ENCODE measurements at places on chromosomes 11 and 22.

- DNase-seq: no peak
These were observed 203.1 kb upstream of the CADM1 start for GRCh38 chr11:115707180-115707905.

DNA sequence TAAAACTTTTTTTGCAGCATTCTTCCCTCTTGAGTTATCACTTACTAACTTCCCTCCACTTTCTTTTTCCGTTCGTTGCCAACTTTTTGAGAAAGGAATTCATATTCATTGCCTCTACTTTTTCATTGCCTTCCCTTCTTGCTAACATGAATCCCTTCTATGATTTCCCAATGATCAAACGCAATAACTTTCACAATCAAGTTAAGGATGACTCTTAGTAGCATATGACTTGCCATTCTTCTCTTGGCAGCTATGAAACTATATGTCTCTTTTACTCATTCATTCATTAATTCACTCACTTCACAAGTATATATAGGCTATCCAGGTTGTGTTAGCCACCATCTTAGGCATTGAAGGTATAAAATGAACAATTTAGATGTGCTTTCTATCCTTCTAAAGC, 16.6 kb upstream of the ARHGAP20 start:
- no peak for DNase-seq

DNA sequence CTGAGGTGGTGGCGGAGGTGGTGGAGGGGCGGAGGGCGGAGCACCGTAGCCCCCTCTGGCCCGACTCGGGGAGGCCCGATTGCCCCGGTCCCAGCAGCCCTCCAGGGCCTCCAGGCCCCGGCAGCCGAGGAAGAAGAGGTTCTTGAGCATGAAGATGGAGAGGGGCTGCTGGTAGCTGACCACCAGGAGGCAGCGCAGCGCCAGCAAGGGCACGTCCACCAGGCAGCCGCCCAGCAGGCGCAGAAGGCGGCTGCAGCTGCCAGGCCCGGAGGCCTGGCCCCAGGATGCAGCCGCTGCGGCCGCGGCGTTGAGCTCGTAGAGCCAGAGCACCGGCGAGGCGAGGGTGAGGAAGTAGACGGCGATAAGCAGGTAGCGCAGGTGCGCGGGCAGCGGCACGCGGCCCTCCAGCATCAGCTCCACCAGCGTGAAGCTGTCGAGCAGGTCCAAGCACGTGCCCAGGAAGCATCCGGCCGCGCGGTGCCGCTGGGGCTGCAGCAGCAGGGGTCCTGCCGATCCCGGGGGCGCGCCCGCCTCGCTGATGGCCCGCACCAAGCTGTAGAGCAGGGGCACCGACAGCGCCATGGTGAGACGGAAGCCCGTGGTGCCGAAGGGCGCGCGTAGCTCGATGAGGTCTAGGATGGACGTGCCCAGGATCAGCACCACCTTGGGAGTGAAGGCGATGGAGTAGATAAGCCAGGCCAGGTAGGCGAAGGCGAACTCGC, 1.5 kb downstream of the TMEM121B start:
- no peak for DNase-seq

GRCh38 chr11:1624621-1625020, 2.7 kb upstream of the KRTAP5-4 start:
- DNase-seq: no peak

DNA sequence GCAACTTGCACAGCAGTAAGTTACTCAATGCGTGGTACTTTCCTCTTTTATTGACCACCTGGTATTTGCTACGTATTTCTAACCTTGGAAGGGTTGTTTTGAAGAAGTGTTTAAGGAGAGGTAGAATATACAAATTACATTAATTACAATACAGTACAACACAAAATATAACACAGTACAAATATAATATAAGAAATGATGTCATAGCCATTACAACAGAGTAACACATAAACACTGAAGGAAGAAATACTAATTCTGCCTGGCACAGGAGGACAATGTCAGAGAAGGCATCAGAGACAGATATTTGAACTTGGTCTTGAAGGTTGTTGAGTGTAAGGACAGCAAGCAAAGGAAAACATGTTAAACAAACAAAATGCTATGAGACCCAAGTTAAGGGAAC, 25.6 kb downstream of the PAK1 start:
- no peak for DNase-seq

DNA sequence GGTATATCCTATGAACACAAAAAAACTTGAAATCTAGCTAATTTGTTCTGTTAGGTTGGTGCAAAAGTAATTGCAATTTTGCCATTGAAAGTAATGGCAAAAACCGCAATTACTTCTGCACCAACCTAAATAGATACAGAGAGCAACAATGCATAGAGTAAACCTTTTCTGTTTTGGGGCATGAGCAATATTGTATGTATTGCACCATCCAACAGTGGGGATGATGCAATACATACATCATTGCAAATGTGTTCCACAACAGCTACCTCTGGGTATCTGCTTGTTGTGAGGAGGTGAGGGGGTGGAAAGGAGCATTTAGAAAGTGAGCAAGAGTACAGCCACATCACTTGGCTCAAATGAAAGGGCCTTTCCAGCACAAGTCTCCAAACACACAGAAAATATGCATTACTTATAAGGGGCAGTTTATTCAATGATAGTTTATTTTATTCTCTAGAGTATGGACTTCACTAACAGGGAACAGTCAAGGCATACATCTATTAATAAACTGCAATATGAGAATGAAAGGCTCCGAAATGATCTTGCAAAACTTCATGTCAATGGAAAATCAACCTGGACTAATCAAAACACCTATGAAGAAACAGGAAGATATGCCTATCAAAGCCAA, 77.3 kb downstream of the DEUP1 start:
- no peak for DNase-seq

DNA sequence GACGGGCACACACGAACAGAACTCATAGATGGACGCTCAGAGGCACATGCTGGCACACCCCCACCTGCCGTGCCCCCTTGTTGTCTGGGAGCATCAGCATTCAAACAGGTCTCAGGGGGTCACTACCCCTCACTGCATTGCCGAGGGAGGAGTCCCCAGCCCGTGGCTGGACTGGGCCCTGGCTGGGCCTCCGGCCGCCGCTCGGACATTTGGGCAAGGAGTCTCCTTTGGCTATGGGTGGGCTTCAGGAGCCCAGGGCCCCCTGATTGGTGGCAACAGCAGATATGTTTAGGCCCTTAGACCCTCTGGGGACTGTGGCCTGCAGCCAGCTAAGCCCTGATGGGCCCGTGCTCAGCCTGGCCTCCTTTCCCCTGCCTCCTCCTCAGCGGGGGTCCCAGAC, 41.9 kb downstream of the FLRT1 start:
- no peak for DNase-seq

- no peak for DNase-seq
These were observed 301.1 kb downstream of the GUCY1A2 start for GRCh38 chr11:106717222-106717621.

DNA sequence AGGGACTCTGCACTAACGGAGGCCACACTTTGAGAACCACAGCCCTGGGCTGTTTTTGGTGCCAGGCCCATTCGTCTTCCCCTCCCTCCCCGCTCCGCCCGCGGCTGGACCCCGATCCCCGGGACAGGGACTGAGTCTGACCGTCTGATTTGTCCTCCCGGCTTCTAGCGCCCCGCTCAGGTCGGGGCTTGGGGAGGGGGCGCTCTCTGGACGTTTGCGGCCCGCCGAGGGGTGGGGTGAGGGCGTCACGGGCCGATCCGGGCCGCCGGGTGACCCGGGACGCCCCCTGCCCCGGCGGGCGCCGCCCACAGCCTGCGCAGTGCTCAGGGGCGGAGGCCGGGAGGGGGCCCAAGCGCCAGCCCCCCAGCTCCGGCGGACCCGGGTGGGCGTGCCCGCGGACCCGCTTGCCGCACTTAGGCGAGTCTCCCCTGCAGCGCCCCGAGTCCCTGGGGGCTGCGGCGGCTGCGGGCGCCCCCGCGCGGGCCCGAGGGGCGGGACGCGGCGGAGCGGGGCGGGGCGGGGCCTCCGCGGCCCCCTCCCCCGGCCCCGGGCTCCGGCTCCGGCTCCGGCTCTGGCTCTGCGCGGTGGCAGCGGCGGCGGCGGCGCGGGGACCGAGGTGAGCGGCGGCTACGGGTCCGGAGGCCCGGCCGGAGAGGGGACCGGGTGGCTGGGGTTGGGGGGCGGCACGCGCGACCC, 33.7 kb upstream of the PRR5 start:
- DNase-seq: peak; percentile 27

DNA sequence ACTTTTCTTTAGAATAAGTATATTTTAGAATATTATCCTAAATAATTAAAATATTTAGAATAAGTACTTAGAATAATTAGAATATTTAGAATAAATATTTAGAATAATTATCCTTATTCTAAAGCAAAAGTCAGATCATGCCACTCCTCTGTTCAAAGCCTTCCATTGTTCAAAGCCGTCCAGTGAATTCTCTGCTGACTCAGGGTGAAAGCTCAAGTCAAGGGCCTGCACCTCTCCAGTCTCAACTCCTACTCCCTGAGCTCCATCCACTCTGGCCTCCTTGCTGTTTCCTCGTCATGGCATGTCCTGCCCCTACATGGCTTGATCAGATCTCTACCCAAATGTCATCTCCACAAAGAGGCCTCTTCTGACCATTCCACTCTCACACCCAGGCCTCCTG, 30.0 kb downstream of the PLEKHA7 start:
- no peak for DNase-seq

GRCh38 chr11:7451952-7452494, 33.3 kb upstream of the OLFML1 start:
- no peak for DNase-seq

- peak; percentile 15 for DNase-seq
These were observed 27.4 kb upstream of the ST14 start for GRCh38 chr11:130131961-130132850.

DNA sequence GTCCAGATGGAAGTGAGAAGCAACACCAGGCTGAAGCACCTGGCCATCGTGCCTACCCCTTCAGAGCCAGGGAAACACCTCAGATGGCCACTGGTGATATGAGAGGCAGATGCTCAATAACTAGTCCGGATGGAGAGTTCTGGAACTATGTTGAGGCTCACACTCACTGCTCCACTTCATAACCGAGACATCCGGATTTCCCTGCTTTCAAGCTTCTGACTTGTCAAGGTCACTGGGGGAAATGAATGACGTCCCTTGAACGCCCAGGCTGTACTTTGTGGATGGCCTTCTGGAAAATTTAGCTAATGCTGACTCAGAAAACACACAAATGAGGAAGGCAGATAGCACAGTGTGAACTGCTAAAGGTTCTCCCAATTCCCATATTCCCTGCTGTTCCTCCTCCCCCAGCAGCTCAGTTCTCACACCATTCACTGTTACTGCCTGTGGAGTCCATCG, at the start of gene LYVE1:
Gene LYVE1, minus strand, starts transcription at position 180 of the 456 bp plus-strand sequence. Its CDS starts 133 bp downstream, at position 47.
- no peak for DNase-seq

DNA sequence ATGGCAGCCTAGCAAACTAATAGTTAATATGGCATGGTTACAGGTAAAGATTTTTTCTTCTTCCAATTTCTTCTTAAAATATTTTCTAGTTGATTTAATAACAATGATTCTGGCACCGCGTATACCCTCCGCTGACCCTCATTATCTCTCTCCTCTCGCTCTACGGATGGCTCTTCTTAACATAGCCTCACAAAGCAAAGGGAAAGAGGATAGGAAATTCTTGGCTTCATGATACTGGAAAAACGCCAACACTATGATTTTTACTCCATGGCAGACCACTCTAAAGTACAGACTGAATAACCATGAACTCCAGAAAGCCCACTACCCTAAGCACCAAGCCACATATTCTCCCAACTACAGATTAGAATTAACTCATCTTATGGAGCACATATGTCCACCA, 6.1 kb downstream of the PI4KA start:
- DNase-seq: no peak
